ENCODE measurements at places on chromosomes 1 and 21.
A peak's percentile ranks its signal among the peaks of the same experiment; 100 is the strongest.

DNA sequence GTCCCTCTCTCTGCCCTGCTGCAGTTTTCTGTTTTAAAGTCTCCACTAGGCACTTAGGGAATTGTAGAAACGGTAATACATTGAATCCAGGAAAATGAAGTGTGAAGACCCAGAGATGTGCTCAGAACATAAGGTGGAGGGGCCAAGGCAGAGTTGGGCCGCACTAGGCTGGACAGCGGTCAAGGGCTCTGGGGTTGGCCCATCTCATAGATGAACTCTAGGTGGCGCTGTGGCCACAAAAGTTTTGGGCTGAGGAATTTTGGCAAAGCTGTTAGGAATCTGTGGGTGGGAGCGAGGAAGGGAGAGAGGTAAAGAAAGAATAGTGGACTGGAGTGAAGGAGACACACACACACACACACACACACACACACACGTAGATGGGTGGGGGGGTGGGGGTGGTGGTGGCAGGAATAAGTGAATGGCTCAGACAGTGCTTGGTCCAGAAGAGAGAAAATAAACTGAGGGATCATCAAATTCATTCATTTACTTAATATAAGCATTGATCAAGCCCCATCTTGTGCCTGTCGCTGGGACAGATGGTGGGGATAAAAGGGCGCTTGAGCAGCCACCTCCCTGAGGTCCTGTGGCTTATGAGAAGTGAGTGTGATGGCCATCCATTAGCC is 258.5 kb downstream of the TRABD2B start:
- DNase-seq: peak; percentile 72

DNA sequence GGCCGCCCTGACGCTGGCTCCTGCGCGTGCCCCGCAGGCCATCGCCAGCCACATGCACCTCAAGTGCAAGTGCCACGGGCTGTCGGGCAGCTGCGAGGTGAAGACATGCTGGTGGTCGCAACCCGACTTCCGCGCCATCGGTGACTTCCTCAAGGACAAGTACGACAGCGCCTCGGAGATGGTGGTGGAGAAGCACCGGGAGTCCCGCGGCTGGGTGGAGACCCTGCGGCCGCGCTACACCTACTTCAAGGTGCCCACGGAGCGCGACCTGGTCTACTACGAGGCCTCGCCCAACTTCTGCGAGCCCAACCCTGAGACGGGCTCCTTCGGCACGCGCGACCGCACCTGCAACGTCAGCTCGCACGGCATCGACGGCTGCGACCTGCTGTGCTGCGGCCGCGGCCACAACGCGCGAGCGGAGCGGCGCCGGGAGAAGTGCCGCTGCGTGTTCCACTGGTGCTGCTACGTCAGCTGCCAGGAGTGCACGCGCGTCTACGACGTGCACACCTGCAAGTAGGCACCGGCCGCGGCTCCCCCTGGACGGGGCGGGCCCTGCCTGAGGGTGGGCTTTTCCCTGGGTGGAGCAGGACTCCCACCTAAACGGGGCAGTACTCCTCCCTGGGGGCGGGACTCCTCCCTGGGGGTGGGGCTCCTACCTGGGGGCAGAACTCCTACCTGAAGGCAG is 23.4 kb upstream of the ARF1 start:
- no peak for DNase-seq

DNA sequence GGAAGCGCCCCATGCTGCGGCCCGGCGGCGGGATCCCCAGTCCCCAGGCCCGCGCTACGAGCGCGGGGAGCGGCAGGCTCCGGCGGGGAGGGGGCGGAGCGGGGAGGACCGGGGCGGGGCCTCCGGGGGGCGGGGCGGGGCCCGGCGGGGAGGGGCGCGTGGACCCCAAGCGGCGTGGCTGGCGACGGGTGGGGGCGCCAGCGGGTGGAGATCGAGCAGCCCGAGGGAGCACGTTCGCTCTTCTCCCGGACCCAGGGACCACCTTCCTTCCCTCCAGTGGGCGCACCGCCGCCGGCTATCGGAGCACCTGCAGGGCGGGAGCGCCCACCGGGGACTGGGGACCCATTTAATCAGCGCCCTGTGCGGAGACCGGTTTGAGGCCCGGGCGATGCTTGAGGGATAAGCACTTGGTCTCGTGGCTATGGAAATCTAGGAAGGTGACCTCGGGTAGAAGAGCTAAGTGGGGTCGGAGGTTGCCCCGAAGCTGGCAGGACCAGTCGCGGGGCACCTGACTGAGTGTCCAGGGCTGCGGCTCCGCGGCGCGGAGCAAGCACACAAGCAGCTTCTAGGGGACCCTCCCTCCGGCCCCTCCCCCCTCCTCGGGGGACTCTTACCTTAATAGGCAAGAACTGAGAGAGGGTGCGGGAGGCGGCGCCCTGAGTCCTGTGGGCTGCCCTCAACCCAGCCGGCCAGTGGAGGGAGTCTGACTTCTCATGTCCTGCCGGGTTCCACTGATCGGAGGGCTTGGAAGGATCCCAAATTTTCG is at the start of gene TSPAN2:
Gene TSPAN2, minus strand, starts transcription at position 84 of the 766 bp plus-strand sequence. Its CDS starts 71 bp downstream, at position 13.
- DNase-seq: peak; percentile 72

- peak; percentile 28 for DNase-seq
Observed at GRCh38 chr1:2534687-2535441, 4.8 kb upstream of the HES5 start.

DNA sequence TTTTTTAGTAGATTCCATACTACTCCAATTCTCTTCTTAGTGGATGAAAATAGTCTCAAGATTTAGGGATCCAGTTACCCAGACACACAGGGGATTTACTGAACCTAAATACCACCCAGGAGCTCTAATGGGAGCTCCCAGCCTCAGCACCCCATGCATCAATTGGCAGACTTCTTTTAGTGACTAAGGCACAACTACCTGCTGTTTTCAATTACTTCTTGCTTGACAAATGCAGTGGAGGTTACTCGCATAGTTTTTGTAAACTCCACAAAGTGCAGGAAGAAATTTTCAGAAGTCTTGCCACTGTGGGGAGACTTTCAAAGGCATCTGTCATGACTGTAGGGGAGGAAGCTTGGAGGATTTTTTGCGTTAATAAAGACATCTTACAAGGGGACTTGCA is 35.5 kb upstream of the MAP10 start:
- no peak for DNase-seq

GRCh38 chr1:68782890-68783289 is 286.0 kb upstream of the DEPDC1 start:
- no peak for DNase-seq

GRCh38 chr1:237098541-237098940 is 56.6 kb downstream of the RYR2 start:
- DNase-seq: no peak

- no peak for DNase-seq
Observed at GRCh38 chr1:179506199-179506598, 69.5 kb downstream of the NPHS2 start.

DNA sequence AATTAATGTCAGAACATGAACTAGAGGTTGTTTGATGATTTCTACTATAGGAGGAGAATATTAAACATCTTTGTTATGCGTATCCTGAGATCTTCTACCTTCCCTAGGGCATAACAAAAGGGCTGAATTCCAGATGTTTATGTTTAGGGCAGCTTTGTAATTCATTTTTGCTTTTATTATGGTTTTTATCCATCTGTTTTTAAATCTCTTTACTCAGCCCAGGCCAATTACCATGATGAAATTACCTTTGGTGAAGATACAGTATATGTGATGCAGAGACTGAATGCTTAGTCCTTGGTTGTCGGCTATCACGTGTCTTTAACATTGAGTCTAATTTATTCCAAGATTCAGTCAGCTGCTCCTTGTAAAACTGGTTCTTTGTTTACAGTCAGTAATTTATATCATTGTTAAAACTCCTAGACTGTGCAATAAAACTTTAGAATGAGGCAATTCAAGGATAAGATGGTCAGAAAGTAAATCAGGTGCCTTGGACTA is 176.9 kb downstream of the CTH start:
- no peak for DNase-seq

DNA sequence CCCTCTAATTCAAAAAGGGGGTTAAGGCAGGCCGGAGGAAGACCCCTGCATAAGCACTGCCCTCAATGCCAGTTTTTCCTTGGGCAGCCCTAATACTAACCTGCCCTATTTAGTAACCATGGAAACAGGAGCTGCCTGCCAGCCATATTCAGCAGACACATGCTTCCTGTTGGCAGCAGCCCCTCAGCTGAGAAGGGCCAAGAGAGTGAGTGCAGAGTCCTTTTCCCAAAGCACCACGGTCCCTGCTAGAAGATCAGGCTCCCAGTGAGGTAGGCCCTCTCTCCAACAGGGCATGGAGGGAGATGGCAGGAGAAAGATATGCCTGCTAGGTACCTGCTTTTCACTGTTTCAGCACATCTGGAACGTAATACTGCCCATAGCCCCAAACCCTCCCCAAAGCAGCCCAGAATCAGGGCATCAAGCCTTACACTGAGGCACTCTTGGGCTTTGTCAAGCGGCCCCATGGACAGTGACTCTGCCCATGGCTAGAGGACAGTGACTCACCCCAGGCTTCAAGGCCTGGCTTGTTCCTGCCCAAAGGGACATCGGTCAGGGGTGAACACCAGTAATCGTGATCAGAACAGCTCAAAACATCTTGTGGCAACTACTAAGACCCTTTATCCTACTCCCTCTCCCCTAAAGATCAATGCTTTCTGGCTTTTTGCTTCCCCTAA is 64.5 kb downstream of the BCAR3 start:
- DNase-seq: no peak

DNA sequence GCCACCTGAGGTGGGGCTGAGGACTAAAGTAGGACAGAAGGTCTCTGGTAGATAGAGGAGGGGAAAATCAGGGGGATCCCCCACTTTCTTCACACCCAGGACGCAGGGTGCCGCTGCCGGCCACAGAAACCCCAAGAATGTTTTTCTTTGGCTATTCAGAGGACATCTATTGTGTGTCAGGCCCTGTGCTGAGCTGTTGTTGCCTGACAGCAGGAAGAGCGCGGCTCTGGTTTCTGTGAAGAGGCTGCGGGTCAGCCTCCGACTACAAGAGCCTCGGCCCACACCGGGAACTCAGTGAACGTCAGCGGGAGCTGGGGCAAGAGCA is 407 bp upstream of the PIGV start:
- DNase-seq: no peak

- DNase-seq: no peak
Observed at GRCh38 chr1:245334827-245335490, 180.2 kb downstream of the KIF26B start.

- no peak for DNase-seq
Observed at GRCh38 chr1:1050577-1051052, 23.5 kb downstream of the RNF223 start.

DNA sequence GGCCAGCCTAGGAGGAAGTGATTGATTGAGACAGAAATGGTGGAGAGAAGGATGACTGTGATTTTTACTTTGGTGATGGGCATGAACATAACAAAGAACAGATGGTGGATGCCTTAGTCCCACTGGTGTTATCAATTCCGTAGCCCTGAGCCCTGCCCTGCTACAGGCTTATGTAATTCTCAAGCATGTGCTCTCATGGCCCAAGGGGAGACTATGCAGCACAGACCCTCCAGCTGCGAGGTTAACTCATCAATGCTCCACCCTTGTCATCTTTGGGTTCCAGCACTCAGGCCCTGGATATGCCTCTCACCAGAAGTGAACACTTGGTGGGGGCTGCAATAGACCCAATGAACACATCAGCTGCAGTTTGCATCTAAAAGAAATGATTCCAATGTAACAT is 62.7 kb upstream of the LRRC8D start:
- no peak for DNase-seq

GRCh38 chr21:18089786-18090185 is 154.8 kb upstream of the CHODL start:
- DNase-seq: no peak

DNA sequence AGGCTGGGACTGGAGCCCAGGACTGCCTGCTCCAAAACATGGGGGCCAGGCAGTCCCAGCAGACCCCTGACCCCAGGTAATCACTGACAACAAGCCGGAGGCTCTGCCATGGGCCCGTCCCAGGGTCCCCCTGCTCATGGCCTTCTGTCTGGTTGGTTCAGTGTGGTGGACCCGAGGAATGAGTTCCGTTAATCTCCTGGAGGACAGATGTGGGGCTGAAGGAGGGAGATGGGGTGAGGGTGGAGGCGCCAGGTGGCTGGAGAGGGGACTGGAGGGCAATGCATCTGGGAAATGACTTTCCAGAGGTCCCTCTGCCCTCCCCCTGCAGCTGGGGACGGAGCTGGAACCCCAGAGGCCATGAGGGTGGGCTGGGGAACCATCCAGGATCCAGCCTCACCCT is 103.2 kb downstream of the EBNA1BP2 start:
- no peak for DNase-seq

DNA sequence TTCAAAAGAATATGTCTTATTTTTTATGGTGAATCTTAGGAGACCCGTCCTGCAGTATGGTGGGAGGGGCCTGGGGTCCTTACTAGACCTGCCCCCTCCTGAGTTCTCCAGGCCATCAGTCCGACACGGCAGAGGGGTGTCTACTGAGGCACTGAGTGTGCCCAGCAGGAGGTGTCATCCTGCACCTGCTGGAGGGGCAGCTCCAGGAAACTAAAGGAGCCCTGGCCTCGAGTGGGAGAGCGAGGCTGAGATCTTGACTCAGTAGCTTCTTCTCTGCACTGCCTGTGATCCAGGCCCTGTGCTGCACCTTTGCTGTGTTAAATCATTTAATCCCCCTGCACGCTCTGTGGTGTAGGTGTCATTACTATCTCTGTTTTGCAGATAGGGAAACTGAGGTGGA is 587.7 kb downstream of the PTPRU start:
- no peak for DNase-seq

GRCh38 chr1:201999625-202000238 is 10.7 kb upstream of the ELF3 start:
- no peak for DNase-seq

DNA sequence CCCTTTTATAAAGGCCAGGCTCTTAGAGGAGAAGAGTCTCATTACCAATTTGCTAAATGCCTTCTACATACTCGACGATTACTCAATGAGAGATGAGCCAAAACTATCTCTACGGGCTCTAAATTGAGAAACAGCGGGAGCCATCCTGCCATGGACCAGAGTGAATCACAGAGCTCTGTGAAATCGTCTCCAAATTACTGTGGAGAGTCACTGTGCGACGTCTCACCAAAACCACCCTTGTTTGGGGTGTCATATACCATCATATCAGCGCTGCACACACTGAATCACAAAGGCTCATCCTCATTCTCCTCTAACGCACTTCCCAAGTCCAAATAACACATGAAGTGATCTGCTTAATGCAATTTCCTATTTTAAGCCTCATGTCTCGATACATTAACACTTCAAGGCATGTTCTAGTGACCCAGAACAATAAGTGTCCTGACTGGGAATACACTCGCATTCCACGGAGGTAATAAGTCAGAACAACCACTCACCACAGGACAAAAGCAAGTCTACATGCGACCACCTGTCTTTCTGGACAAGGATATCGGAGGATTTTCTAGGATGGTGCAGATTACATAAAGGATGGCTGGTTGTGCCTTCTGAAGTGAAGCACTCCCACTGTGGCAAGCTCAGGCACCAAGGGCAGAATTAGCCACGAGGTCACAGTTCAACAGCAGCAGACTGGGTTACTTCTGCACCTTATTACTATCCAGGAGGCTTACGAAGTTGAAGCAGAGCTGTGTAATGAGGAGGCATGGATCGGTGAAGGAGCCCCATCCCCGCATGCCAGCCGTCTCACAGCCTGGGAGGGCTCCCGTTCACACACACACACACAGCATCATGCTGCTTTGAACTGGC is 44.3 kb downstream of the NID1 start:
- DNase-seq: no peak

GRCh38 chr1:228308628-228309325 is 97.9 kb downstream of the TRIM11 start:
- DNase-seq: no peak

All from SJSA1 (cell line).